Stimulated activated CD4-positive, alpha-beta T cell treated with anti-CD3 and anti-CD28 coated beads, Interleukin-1b, Interleukin-23, amount 100 ng/mL, for 48 hours (primary cell): ENCODE measurements at places on chromosomes 16 and 17.

DNA sequence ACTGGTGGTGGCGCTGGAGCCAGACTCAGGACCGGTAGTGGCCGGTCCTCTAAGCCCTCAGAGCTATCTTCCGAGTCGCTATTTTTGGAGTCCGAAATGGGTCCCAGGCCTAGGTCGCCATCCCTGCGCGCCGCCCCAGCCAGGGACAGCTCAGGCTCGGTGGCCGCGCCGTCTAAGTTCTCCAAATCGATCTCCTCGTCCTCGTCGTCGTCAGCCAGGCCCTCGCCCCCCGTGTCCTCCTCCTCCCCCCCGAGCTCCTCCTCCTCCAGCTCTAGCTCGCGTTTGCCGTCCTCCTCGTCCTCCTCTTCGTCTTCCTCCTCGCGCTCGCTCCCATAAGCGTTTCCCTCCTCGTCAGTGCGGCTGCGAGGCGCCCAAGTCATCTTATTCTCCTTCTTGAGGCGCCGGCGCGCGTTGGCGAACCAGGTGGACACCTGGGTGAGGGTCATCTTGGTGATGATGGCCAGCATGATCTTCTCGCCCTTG, 1.6 kb downstream of the IRX3 start:
- no peak for DNase-seq

- no peak for DNase-seq
Observed at GRCh38 chr16:59881376-59881775, 1147.3 kb upstream of the GOT2 start.

DNA sequence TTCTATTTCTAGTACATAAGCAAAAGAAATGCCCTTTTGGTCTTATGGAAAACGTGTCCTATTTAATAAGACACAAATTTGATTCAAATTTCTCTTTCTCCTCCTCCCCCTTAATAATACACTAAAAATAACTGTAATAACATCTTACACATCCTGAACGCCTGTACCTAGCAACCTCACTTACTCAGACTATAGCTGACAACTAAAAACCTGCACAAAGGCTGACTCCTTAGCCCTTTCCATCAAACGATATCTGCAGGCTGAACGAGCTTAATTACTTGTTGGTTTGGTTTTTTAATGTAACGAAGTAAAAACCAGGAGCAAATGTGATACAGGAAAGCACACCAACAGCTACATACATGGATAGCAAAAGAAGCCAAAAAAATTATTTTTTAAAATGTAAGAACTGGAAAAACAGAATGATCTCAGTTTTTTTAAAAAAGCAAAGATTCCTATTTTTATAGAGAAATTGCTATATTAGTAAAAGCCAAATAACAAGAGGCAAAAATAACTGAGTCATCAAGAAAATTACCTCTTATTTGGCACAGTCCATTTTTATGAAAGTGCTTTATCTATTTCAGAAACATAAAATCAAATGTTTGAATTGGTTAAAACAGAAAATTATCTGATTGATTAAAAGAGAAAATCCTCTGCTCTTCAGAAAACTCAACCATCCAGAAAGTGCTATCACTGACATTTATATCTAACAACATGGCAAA, 23.5 kb downstream of the ADCY9 start:
- DNase-seq, result no peak

- no peak for DNase-seq
Observed at GRCh38 chr17:83118071-83118841, 38.8 kb downstream of the METRNL start.

DNA sequence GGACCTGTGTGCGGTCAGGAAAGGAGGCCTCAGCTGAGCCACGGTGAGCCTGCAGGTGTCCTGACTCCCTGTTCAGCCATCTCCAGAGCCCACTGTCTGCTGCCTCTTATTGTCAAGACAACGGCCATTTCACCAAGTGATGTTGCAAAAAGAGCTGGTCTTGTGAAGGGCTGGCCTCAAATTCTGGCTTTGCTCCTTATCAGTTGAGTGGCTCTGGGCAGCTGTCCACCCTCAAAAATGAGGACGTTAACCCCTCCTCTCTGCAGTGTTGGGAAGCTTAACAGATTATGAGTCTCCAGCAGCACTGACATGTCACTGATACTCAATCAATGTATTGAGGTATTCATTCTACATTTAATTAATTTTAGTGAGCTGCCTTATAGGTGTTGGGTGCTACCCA, 171.1 kb upstream of the TOX3 start:
- DNase-seq, result no peak

DNA sequence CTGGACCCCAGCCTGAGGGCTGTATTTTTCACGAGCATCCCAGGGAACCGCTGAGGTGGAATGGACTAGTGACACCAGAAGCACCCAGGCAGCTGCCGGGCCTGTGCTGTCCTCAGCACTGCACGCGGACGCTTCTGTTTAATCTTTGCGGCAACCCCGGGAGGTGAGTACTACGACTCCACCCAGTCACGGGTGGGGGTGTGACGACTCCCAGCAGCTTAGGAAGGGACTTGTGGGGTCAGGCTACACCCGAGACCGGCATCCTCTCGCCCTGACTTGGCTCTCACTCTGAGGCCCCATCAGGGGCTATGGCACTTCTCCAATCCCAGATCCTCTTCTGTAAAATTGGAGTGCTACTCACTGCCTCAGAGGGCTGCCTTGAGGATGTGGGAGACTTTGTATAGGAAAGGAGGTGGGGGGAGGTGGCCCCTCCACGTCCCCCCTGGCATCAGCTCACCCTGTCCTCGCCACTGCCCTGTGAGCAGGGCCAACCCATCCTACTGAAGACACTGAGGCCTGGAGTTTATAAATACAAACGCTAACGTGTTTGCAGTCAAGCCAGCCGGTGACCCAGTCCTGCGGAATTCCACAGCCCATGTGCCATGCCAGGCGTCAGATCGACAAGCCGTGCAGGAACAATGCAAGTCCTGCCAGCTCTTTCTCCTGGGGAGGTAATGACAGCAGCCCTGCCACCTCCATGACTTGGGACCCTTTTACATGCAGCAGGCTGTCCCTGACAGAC, 44.4 kb downstream of the PPL start:
- DNase-seq, result no peak

GRCh38 chr17:82240506-82241182, 11.8 kb downstream of the SLC16A3 start:
- no peak for DNase-seq

- no peak for DNase-seq
Observed at GRCh38 chr17:48589060-48589830, 796 bp downstream of the HOXB3 start.

GRCh38 chr16:71687861-71688260, 36.6 kb downstream of the PHLPP2 start:
- DNase-seq, result no peak

GRCh38 chr17:79864617-79865250, 25.5 kb upstream of the CBX4 start:
- DNase-seq, result no peak

- DNase-seq, result no peak
Observed at GRCh38 chr17:12021623-12022140, 1.0 kb downstream of the MAP2K4 start.
